LNCaP clone FGC (cell line): ENCODE measurements at places on chromosomes 5 and 9.

- no peak for DNase-seq
Observed at GRCh38 chr9:3281399-3281798, 244.4 kb downstream of the RFX3 start.

- DNase-seq = no peak
Observed at GRCh38 chr5:50968356-50969149, 302.1 kb downstream of the PARP8 start.

DNA sequence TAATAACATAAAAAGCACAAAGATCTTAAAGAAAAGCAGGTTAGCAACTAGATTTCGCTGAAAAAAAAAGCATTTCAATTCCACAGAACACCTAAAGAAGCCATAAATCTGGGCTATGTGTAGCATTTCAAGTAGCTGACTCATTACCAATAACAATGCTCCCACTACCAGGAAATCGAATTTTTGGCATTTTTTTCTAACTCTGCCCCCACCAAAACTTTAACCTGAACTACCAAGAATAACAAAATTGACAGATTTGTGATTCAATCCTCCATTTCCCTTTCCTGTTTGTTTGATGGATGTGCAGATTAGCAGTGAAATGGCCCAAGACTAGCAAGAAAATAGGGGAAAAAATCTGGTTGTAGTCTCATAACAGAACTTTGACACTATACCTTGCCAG lies 180.2 kb downstream of the RASEF start:
- DNase-seq = no peak

- no peak for DNase-seq
Observed at GRCh38 chr5:88544671-88545070, 276.0 kb upstream of the TMEM161B start.

- no peak for DNase-seq
Observed at GRCh38 chr5:142636093-142636492, 49.8 kb downstream of the FGF1 start.

DNA sequence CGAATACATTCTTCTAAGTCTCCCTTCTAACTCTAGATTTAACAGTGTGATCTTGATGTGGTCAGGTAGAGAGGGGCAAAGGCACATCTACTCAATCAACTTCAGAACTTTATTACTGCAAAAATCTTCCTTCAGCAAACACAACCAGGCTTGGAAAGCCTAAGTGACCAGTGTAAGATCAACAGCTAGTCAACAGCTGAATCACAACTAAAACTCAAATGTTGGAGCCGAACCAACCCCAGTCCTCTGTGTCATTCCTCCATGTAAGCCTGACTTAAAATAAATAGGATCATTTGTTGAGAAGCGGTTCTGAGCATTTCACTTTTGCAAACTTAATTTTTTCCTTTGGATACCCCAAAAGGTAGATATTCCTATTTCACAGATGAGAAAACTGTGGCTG lies 352.7 kb downstream of the EBF1 start:
- DNase-seq = no peak

DNA sequence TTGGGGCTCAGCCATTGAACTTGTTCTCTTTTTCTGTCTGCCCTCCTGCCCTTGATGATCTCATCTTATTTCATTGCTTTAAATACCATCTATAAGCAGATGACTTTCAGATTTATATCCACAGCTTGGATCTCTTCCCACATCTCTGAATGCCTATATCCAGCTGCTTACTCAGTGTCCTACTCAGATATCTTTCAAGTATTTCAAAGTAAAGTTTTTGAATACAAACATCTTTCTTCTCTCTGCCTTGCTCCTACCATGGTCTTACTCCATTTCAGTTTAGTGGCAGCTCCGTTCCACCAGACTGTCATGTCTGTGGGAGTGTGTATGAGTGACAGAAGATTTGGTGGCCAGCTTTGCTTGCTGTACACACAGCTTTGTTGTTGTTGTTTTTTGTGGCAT lies 59.7 kb downstream of the ERBIN start:
- no peak for DNase-seq

- no peak for DNase-seq
Observed at GRCh38 chr9:92483627-92484545, 1.6 kb upstream of the ASPN start.

- DNase-seq = no peak
Observed at GRCh38 chr9:3698531-3698930, 172.7 kb upstream of the RFX3 start.

DNA sequence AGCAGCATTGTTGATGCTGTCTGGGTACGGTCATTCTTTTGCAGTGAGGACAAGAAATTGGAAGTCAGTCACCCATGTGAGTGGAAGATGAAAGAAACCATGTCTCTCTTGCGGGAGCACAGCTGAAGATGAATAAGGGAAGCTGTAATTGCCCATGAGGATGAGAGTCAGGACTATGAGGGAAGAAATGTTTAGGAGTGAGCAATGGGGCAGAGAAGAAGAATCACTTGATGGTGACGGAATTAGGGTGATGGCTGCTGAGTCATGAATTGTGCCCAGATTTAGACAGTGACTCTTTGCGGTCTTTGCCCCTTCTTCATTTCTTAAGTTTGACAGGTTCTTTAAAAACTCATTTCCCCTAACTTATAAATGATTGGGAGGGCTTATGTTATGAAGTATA lies 183.3 kb downstream of the MAST4 start:
- no peak for DNase-seq

- no peak for DNase-seq
Observed at GRCh38 chr9:132424857-132425674, 15.1 kb downstream of the CFAP77 start.

DNA sequence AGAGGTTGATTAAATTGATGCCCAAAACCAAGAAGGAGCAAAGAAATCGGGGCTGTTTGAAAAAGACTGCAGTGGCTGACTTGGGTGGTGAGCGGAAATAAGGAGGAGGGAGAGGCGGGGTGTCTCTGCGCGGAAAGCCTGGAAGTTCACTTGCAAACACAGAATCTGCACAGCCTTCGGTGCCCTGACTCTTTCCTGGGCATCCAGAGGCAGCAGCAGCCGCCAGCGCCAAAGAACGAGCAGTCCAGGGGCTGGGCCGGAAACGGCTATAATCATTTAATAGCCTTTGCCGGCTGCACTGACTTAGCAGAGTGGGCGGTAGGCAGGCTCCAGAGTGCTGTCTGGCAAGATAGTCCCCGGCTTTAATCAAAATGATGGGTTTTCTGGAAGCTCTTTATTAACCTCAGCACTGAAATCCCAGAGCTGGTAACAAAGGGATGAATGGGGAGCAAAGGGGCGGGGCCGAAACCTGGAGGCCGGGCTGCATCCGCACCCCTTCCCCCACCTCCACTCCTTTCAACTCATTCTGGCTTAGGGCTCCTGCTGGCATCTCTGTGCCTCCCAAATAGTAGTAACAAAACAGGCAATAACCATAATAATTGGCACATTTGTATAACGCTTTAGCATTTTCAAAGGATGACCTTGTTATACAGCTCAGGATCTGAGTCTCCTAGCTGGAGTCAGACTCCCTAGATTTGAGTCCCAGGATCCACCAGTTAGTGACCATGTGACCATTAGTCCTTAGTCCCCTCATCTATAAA lies 35.7 kb downstream of the PCDHAC2 start:
- DNase-seq = no peak

DNA sequence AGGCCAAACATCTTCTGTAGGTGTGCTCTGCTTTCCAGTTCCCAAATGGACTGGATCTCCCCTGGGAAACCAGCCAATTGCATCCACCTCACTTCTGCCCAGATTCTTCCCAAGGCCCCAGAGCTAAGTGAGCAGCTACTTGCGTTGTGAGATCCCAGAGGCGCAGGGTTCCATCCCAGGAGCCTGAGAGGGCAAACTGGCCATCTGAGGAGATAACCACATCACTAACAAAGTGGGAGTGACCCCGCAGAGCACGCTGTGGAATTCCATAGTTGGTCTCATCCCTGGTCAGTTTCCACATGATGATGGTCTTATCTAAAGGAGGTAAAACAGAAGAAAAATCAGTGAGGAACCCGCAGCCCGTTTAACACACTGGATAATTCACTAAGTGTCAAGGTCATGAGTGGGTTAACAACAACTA lies 1.7 kb downstream of the RACK1 start:
- no peak for DNase-seq

- no peak for DNase-seq
Observed at GRCh38 chr5:165305596-165305995, 1800.2 kb downstream of the MAT2B start.

DNA sequence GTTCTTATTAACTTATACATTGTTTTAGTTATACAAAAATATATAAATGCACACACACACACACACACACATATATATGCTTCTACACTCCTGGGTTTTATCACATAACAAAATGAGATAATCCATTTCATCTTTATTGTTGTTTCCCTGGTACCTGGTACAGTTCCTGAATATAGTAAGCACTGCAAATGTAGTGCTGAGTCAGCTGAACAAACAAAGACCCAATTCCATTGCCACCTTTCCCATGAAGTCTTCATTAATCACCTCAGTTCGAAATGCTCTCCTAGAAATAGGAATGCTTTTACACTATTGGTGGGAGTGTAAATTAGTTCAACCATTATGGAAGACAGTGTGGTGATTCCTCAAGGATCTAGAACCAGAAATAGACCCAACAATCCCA lies 13.4 kb upstream of the PTAR1 start:
- DNase-seq = no peak

- DNase-seq = no peak
Observed at GRCh38 chr5:55538661-55539060, 3.9 kb upstream of the PLPP1 start.

DNA sequence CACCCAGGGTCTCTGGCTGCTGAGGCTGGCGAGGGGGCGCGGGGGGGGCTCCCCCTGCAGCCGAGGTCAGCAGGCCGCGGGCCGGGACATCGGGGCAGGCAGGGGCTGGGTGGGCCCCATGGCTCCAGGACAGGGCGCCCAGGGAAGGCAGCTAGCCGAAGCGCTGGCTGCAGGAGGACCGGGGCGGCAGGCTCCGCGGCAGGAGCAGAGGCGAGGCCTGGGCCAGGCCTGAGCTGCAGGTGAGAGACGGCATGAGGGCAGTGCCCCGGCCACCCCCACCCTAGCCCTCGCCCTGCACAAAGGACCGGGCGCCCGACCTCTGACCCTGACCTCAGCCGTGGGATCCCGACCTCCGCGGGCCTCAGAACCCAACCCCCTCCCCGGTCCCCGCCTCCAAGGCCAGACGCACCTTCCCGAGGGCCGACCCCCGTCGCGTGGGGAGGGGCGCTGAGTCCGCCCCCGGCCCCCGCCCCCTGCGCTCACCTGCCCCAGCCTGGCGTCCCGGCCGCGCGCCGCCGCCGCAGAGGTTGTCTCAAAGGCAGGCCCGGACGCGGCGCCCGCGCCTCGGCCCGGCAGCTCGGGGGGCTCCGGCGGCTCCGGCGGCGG lies 431 bp downstream of the RNF208 start:
- DNase-seq = no peak
